Fibroblast of lung (primary cell): ENCODE measurements at places on chromosomes 4 and X. TPM values are rescaled to one million over a fixed set of nuclear protein-coding genes. Genes with fewer than 3 reads are reported as not detected.

The PLS3 gene
- polyA plus RNA-seq: 210 and 262 TPM in 2 replicates

The TMPRSS11E gene
- polyA plus RNA-seq: not detected in 2 replicates

The AREG gene
- polyA plus RNA-seq: 0.50 and 3.9 TPM in 2 replicates

The BEND4 gene
- polyA plus RNA-seq: 0.02 and 0.03 TPM in 2 replicates

GRCh38 chr4:150884625-150885024 lies 130.5 kb downstream of the LRBA start:
- no peak for DNase-seq

- DNase-seq: no peak
Observed at GRCh38 chrX:2967584-2967983, 38.4 kb upstream of the ARSD start.

DNA sequence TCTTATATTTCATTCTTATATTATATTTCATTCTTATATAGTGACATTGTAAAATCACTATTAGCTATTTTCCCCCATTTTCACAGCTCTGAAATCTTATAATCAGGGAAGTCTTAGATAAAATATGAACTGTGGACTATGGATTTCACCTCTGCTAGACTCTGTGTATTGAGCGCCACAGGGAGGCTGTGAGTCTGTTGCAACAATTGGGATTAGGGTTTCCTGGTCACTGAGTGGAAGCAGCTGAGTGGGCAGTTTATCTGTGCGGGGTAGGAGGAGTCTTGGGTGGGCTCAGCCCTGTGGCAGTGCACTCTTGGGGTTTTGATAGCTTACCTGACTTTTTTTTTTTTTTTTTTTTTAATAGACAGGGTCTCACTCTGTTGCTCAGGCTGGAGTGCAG lies 249.5 kb downstream of the PTTG2 start:
- DNase-seq: no peak

GRCh38 chr4:138243369-138243768 lies 1.2 kb upstream of the SLC7A11 start:
- DNase-seq: peak; percentile 74

GRCh38 chr4:87975466-87975865 lies at the start of gene SPP1:
TSS of gene SPP1 (plus strand) at chr4:87975714. CDS start at chr4:87976896, 1,182 bp downstream.
- DNase-seq: peak; percentile 68

- DNase-seq: no peak
Observed at GRCh38 chrX:155028129-155028528, 1.5 kb downstream of the FUNDC2 start.

- DNase-seq: no peak
Observed at GRCh38 chrX:53616946-53617345, 69.6 kb downstream of the HUWE1 start.

DNA sequence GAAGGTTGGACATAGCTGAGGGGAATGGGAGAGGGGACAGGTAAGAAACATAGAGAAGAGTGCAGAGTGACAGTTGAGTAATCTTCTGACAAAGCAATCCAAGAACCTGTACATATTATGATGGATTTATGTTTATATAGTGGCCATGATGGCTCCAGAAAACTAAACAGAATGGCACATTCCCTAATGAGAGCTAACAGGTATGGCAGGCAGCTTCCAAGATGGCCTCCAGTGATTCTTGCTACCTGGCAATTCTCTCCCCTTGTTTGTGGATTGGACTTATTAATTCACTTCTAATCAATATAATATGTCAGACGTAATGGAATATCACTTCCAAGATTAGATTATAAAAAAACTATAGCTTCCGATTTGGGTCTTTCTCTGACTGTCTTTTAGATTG lies 359.5 kb downstream of the DTHD1 start:
- DNase-seq: no peak

- DNase-seq: no peak
Observed at GRCh38 chr4:153497091-153497531, 31.0 kb downstream of the TMEM131L start.

DNA sequence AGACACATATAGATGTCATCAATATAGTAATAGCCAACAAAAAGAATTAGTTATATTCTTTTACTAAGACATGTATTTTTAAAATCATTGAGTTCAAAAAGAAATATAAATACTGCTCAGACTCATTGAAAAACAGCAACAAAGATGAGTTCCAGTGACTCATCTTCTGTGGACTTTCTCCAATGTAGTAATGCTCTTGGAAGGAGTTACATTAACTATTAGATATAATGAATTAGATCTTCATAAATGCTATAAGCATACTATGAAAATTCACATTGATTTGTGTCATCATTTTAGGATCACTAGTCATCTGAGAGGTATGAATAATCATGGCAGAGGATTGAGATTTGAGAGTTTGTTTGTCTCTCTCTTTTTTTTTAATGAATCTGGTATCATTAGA lies 547.8 kb upstream of the PCDH7 start:
- no peak for DNase-seq

DNA sequence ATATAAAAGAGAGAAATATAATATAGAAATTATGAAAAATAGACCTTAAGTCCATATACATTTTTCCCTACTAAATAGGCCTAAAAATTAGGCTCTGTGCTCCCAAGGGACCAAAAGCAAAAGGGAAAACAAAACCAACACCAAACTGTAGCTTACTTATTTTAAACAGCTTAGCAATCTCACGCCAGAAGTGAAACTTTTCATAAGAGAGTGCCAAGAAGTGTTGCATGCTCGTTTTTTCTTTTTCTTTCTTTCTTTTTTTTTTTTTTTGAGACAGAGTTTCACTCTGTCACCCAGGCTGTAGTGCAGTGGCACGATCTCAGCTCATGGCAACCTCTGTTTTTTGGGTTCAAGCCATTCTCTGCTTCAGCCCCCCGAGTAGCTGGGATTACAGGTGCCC lies 250.4 kb downstream of the TMA16 start:
- no peak for DNase-seq

DNA sequence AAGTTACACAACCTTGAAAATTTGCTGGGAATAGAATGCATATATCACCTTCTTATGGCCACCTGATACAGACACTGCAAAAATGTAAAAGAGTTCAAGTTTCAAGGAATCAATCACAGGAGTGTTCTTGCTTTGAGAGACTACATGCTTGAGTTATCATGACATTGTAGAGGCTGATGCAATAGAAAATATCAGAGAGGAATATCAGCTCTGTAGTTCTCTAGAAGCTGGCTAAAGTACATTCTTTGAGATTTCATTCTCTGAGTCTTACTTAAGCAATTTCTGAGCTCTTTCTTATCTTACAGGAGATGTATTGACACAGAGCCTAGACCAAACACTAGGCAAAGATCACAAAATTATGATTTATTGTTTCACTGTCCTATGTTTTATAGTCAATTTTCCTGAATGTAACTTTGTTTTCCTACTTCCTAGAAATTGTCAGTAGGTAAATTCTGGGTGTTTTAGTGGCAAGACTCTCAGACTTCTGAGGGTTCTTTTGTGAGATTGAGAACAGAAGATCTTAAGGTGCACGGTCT lies 152.1 kb upstream of the HPGD start:
- no peak for DNase-seq

GRCh38 chrX:139506333-139506732 lies 24.2 kb upstream of the F9 start:
- no peak for DNase-seq

DNA sequence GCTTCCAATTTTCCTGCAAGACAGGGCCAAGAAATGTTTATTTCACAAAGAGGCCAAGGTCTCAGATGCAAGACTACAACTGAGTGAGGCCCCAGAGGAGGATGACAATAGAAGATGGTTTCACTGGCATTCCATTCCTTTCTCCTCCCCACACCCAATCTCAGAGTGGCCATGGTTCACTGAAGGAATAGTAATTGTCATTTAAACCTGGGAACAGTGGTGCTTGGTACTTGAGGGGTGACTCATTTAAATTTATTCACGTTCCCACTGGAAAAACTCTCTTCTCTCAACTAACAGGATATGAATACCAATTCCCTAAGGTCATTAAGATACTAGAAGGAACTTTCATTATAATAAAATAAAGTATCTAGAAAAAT lies 35.3 kb upstream of the CXCL8 start:
- peak; percentile 84 for DNase-seq

- DNase-seq: no peak
Observed at GRCh38 chr4:112453321-112453720, 62.7 kb downstream of the NEUROG2 start.
